Progenitor cell of endocrine pancreas (in vitro differentiated cells): ENCODE measurements at places on chromosomes 7 and 10. TPM values are rescaled to one million over a fixed set of nuclear protein-coding genes. Genes with fewer than 3 reads are reported as not detected.

The OR2A12 gene
- total RNA-seq: not detected in 2 replicates

The CUEDC2 gene
- total RNA-seq: 69.9 and 70.5 TPM in 2 replicates

The CRHR2 gene
- not detected in 2 replicates for total RNA-seq

The ADARB2 gene
- 1.3 and 1.5 TPM in 2 replicates for total RNA-seq

The CPED1 gene
- 0.80 and 1.1 TPM in 2 replicates for total RNA-seq

The PRTFDC1 gene
- 35.4 and 39.4 TPM in 2 replicates for total RNA-seq

The EPC1 gene
- total RNA-seq: 59.5 and 61.6 TPM in 2 replicates

The NEURL1 gene
- 17.6 and 21.5 TPM in 2 replicates for total RNA-seq
